Urinary bladder (tissue), 4 donors: ENCODE measurements at places on chromosomes 3 and 15. TPM values are rescaled to one million over a fixed set of nuclear protein-coding genes. Genes with fewer than 3 reads are reported as not detected.

The KLHL40 gene
- 3.5 TPM for total RNA-seq

The TRPM1 gene
- not detected for total RNA-seq

The RGMA gene
- total RNA-seq = 3.4 TPM

The SMCO1 gene
- total RNA-seq = not detected

The CDHR4 gene
- not detected for total RNA-seq

The FMN1 gene
- total RNA-seq = 6.2 TPM

The FBXW12 gene
- total RNA-seq = 0.32 TPM

The CCDC39 gene
- total RNA-seq = not detected

The MYZAP gene
- total RNA-seq = 19.2 TPM

The CASR gene
- total RNA-seq = 0.74 TPM

The DUT gene
- 80.7 TPM for total RNA-seq

The ERC2 gene
- total RNA-seq = 3.0 TPM

GRCh38 chr3:32435911-32436815, 44.5 kb downstream of the CMTM7 start:
- DNase-seq = no peak

DNA sequence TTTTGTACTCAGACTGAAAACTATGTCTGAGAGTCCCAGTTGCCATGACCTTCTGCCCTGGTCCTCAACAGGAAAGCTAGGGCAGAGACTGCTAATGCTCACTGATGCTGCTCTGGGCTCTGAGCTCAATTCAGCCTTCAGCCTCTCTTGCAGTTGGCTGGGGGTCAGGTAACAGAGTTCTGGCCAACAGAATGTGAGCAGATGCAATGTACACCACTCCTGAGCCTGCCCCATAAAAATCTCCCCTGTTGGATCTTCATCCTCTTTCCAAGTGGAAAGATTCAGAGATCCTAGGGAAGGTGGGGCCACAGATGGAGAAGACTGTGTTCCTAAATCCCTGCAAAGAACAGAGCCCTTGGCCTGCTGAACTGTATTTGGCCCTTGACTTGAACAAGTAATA, 87.8 kb downstream of the PDZRN3 start:
- no peak for DNase-seq

- no peak for DNase-seq
Measured at GRCh38 chr3:25854635-25855034, 64.7 kb downstream of the OXSM start.

- DNase-seq = no peak
Measured at GRCh38 chr15:88450125-88450798, 16.9 kb downstream of the MRPL46 start.

- DNase-seq = no peak
Measured at GRCh38 chr15:60647246-60647645, 168.3 kb upstream of the ICE2 start.

DNA sequence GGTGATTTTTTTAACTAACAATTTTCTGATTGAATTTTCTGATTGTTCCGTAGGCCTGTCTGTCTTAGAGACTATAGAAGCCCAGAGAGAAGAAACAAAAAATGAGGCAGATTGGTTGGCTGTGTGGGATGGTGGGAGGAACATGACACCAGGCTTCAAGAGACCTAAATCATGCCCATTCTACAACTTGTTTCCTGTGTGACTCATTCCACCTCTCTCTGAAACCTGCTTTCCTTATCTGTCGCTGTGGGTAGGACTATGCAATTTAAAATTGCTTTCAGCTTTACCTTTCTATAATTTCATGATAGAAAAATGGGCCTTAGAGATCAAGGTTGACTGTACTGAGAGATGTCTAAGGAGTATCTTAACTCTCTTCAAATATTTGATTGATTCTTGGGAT, 44.5 kb downstream of the OXNAD1 start:
- DNase-seq = no peak

DNA sequence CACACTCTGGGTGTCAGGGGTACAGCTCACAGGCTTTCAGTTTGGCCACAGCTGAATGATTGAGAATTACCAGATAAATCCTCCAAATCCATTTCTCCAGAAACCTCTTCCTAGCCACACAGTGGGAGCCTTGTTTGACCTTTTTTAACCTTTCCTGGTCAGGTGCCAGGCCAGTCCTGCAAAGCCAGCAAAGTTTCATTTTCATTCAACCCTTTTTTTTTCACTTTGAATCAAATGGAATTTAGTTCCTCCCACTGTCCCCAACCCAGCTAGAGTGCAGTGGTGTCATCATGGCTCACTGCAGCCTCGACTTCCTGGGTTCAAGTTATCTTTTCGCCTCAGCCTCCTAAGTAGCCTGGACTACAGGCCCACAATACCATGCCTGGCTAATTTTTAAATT, 67.8 kb downstream of the NSUN3 start:
- DNase-seq = no peak

- peak; percentile 73 for DNase-seq
Measured at GRCh38 chr15:96160269-96160668, 170.2 kb upstream of the NR2F2 start.

- no peak for DNase-seq
Measured at GRCh38 chr3:39401983-39402382, 4.5 kb upstream of the RPSA start.

- DNase-seq = no peak
Measured at GRCh38 chr3:101077361-101078011, 84.3 kb upstream of the ABI3BP start.

GRCh38 chr3:106575029-106575428, 706.2 kb upstream of the CBLB start:
- no peak for DNase-seq

DNA sequence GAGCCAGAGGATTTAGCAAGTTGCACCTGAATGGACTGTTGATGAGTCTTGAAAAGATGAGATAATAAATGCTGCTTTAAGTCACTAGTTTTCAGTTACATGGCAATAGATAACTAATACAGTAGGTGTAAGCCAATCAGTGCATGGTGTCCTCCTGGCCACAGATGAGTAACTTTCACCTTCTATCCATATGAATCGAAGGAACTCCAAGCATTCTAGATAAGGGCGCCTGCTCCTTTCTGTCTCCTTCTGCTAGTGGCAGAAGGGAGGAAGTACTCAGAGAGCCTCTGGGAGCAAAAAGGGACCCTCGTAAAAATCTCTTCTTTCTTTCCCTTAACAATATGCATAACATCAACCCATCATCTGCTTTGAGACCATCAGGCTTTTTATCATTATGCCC, 37.3 kb downstream of the TM6SF1 start:
- DNase-seq = no peak

DNA sequence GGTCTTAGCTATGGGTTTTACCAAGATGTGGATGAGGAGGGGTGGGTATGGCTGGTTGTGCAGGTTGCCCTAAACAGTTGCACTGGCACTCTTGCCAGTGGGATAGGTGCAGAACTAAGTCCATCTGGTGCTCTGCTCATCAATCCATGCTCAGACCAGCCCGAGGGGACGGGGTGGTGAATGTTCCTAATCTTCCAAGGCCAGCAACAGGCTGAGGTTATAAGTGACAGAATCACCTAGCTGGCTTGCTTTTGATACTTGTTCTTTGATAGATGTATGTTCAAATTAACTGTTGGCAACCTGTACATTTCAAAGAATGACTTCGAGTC, 53.5 kb upstream of the CCR2 start:
- no peak for DNase-seq

DNA sequence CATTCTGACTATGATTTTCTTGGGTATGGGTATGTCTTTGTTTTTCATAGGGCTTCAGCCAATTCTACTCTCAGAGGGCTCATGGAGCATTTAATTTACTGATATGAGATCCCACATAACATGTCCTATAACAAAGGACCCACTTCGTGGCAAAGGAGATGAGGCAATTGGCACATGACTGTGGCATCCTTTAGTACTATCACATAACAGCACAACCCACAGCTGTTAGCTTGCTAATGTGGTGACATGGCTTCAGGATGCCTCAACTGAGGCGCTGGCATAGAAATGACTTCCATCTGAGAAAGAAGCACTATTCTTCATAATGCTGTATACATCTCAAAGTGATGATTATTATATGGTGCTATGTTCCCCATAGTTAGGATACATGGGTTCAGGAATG, 48.1 kb upstream of the RFX7 start:
- no peak for DNase-seq

GRCh38 chr15:64883100-64883581, 28.6 kb upstream of the ANKDD1A start:
- DNase-seq = no peak

- no peak for DNase-seq
Measured at GRCh38 chr3:20185331-20185678, 701 bp downstream of the SGO1 start.

- no peak for DNase-seq
Measured at GRCh38 chr15:62456011-62456920, 291.2 kb upstream of the C2CD4B start.

- no peak for DNase-seq
Measured at GRCh38 chr3:127443581-127444375, 146.8 kb downstream of the TPRA1 start.

GRCh38 chr3:14505803-14506500, 34.2 kb downstream of the GRIP2 start:
- DNase-seq = no peak

DNA sequence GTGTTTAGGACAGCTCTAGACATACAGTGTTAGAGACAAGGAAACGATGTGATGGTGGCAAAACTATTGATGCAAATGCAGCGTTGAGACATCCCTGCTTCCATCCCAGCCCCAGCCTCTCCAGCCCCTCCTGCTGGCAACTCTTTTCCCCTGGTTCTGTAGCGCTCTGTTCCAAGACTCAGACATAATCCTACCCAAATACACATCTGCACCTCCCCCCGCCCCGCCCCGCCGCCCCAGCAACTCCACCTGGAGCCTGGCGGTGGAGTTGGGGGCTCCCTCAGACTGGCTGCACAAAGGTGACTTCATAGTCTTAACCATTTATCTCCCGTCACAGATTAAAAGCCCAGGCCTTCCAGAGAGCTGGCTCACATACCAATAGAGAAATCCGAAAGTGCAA, 7.2 kb upstream of the SEC22A start:
- no peak for DNase-seq

GRCh38 chr15:36175186-36175740, 404.2 kb upstream of the CDIN1 start:
- no peak for DNase-seq

DNA sequence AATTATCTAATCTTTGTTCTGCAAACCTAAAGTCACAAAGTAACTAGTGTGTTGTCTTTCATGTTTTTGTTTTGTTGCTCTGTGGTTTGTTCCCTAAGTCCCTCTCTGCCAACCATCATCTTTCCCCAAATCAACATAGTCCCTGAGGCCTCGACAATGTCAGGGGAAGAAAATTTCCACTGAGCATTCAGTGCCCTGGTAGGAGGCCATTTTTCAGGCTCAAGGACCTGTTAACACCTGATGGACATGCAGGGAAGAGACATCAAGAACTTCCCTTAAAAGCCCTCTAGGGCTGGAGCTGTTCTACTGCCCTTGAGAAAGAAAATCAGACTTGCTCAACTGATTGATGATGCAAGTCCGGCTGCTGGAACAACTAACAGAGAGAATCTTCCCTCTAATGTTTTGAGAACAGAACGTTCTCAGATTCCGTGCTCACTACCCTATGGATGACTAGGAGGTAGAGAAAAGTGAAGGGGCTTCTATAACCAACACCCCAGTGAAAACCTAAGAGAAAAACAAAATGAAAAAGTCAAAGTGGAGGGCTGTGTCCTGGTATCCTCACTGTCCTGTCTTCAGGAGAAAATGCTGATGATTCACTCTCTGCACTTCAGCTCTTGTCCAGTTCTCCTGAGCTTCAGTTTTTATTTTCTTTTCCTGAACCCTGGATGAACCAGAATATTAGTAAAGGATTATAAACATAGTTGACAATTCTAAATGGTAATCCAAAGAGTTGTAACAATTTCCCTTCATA, 373.1 kb downstream of the FOXP1 start:
- no peak for DNase-seq

DNA sequence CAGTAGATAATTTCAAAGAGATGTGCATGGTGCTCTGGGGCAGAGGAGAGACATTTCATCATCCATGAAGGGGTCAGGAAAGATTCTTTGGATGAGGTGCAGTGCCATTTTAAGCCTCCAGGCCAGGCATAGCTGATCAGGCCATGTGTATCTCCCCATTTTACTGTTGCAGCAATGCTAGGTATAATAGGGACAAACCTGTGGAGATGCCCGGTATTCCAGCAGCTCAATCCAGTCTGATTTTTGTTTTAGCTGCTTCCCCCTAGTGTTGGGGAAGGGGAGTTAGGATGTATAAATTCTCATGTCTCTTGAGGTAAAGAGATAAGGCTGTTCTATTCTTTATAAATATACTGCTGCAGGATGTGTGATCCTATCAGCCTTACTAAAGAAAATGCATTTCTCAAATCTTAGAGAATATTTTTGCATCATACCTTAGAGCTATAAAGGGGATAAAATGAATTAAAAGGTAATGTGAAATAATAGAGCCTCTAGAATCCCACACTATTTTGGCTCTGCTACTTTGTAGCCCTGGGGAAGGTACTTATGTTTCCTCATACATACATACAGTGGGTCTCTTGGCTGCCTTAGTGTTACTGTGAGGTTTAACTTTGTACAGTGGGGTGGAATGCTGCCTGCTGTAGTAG, 5.2 kb downstream of the CDV3 start:
- DNase-seq = no peak

GRCh38 chr3:132354916-132355702, 37.9 kb downstream of the ACP3 start:
- no peak for DNase-seq

GRCh38 chr3:32797776-32798175, 20.0 kb upstream of the TRIM71 start:
- no peak for DNase-seq

GRCh38 chr3:48528754-48529153, 24.8 kb upstream of the SHISA5 start:
- DNase-seq = no peak

DNA sequence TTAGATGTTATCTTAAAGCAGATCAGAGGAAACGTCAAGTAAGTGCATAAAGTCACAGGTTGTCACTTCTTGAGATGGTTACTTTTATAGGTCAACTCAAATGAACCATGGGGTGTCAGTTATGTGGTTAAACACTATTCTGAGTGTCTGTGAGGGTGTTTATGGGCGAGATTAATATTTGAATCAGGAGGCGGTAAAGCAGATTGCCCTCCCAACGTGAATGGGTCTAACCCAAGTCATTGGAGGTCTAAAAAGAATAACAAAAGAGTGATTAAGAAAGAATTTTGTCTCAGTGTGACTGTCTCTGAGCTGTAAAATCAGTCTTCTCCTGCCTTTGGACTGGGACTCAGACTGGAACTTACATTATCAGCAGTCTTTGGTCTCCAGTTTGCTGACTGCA, 977.5 kb downstream of the NAALADL2 start:
- no peak for DNase-seq

GRCh38 chr3:133038089-133038730, at the start of gene TMEM108:
TMEM108 (plus strand) TSS chr3:133038391.
- peak; percentile 55 for DNase-seq

- DNase-seq = no peak
Measured at GRCh38 chr3:114120211-114120610, 58.6 kb downstream of the DRD3 start.

DNA sequence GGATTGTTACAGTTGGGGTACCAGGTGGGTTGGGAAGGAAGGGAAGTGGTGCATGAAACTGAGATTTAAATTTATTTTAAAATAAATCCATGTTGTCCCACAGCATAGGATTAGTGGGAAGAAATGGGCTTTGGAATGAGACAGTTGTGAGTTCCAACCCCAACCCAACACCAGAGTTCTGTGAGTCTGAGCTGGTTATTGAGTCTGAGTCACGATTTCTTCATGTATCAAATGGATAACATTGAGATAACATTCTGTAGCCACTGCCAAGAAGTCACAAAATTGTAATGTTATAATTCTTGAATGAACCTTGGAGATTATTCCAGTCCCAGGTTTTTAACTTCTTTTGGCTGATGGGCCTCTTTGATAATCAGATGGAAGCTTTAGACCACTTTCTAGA, 13.7 kb downstream of the IFT122 start:
- DNase-seq = no peak
